ENCODE measurements at places on chromosomes 5 and 9.
A peak's percentile ranks its signal among the peaks of the same experiment; 100 is the strongest.

- DNase-seq: no peak
Measured at GRCh38 chr5:68285851-68286611, 70.5 kb downstream of the PIK3R1 start.

GRCh38 chr5:150758203-150758530, 650 bp downstream of the DCTN4 start:
- DNase-seq: no peak

GRCh38 chr9:126983767-126984166, 69.2 kb downstream of the RALGPS1 start:
- DNase-seq: no peak

GRCh38 chr9:691825-692400, 149.6 kb upstream of the DMRT1 start:
- DNase-seq: no peak

GRCh38 chr9:19114680-19115270, 12.1 kb upstream of the HAUS6 start:
- DNase-seq: no peak

DNA sequence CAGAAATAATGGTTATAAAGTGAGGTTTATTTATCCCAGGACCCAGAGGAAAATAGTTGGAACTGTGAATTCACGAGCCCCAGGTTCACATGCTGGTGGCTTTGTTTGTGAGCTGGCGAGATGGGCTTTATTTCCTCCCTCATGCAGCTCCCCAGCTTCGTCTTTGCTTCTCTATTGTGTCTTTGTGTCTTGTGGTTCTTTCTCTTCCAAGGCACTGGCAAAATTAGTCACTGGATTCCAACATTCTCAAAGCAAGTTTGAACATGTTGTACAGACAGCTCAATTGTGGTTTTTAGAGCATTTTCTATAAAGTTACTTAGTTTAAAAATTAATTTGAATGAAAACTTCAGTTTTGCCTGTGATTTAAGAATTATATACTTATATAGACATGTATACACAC, 7.2 kb downstream of the NDUFS6 start:
- no peak for DNase-seq

DNA sequence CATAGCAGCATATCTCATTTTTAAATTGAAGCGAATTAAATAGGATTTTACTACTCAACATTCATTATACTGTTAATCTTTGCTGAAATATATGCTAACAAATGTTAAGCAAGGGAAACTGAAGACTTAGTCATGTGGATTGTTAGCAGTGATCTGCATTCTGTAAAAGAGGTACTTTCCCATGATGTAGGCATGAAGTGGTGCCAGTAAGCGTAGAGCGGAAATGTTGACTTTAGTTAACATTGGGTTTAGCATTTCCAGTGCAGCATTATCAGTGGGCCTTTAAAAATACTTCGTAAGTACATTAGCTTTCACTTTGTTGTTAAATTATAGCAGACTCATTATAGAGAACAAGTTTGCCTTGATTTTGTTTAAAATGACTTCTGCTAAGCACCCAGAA, 130.3 kb downstream of the CDC42SE2 start:
- DNase-seq: no peak

DNA sequence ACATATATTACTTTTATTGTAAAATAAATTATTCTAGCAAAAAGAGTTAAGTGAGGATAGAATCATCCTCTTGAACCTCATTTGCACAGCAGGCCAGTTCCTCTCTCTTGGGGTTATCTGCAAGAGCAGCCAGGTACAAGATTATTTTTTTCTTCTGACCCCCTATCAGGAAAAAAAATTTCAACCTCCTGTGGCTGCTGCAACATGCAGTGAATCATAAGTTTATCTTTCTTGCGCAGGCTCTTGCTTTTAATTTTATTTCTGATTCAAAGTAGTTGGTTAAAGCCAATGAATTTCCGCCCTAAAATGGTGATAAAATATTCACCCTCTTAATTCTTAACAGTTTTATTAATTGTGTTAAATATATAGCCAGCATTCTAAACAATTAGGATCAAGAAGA, 69.7 kb upstream of the PPP3R2 start:
- DNase-seq: no peak

- no peak for DNase-seq
Measured at GRCh38 chr9:70092190-70092589, 48.5 kb downstream of the MAMDC2 start.

- peak; percentile 57 for DNase-seq
Measured at GRCh38 chr5:150120617-150121447, 34.5 kb upstream of the CSF1R start.

Measured in sigmoid colon (tissue), 7 donors.